SJSA1 (cell line): ENCODE measurements at places on chromosomes 7 and 10.

- no peak for DNase-seq
Measured at GRCh38 chr10:60819271-60819670, 41.0 kb downstream of the CDK1 start.

GRCh38 chr7:96199421-96199820, 122.5 kb downstream of the SLC25A13 start:
- DNase-seq = no peak

DNA sequence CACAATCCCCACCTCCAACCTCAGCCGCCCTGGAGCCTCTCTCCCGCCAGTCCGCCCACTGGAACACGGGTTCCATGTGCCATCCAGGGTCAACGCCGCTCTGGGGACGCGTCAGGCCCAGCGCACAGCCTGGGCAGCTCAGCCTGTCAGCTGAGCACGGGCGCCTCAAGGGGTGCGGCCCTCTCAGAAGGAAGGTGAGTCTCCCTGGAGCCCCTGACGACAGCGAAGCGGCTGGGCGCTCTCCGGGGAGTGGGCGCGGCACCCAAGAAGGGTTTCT, 1.2 kb upstream of the SLC18A3 start:
- DNase-seq = no peak

GRCh38 chr7:15836041-15836440, 149.6 kb upstream of the MEOX2 start:
- no peak for DNase-seq

DNA sequence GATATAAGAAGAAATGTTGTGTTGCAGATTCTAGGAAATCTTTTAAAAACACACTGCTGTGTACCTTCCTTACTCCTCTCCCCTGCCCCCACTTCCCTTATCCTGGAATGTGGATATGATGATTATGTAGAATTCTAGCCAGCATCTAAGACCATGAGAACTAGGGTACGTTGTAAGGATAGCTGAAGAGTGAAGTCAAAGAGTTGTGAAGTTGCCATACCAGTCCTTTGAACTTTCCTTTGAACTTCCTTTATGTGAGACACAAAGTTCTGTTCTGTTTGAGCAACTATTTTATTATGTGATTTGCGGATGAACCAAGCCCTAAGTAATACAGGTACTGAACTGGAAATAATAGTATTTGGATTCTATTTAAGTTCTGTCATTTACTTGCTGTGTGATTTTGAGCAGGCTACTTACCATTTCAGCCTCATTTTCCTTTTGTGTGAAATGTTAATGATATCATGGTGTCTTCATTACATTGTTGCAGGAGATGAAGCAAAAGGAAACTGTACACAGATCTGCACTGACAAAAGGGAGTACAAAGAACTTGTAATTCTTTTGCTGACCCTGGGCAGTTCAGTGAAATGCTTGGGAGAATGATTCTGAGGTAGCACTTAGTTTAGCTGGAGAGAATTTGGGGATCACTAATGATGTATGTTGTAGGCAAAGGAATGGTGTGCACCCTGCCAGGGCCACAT, 31.4 kb downstream of the RPA3 start:
- no peak for DNase-seq

DNA sequence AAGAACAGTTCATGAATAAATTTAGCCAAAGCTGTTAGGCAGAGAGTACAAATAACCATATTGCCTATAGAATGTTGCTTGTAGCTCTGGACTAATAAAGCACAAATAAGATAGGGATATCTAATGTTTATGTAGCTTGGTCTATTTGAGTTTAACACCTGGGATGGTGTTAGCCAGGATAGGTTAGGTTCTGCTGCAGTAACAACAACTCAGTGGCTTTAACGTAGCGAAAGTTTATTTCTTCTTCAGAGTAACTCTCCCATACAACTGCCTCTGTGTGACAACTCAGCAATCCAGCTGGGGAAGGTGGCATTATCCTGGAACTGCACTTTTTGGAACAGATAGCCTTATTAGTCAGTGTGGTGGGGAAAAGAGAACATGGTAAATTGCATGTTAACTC, 52.2 kb upstream of the STEAP4 start:
- no peak for DNase-seq

- DNase-seq = no peak
Measured at GRCh38 chr7:110800984-110801383, 289.9 kb upstream of the LRRN3 start.

- no peak for DNase-seq
Measured at GRCh38 chr7:24959735-24960485, 20.1 kb downstream of the OSBPL3 start.

- peak; percentile 70 for DNase-seq
Measured at GRCh38 chr10:79129361-79129997, 60.7 kb downstream of the ZMIZ1 start.

DNA sequence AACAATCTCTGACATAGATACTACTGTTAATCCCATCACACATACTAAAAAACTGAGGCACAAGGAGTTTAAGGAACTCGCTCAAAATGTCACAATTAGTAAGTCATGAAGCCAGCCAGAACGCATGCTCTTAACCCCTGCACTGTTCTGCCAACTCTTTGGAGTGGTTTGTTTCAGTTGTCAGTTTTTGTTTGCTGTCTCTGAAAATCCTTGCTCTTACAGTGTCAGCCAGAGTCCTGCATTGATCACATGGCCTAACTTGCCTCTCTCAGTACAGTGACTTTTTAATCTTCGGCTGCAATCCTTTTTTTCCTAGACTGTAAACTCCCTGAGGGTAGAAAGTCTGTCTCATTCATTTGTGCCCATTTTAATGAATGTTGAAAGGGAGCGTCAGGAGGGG, 753.8 kb downstream of the AUTS2 start:
- no peak for DNase-seq

GRCh38 chr10:112525200-112525599, 78.2 kb downstream of the VTI1A start:
- peak; percentile 60 for DNase-seq

DNA sequence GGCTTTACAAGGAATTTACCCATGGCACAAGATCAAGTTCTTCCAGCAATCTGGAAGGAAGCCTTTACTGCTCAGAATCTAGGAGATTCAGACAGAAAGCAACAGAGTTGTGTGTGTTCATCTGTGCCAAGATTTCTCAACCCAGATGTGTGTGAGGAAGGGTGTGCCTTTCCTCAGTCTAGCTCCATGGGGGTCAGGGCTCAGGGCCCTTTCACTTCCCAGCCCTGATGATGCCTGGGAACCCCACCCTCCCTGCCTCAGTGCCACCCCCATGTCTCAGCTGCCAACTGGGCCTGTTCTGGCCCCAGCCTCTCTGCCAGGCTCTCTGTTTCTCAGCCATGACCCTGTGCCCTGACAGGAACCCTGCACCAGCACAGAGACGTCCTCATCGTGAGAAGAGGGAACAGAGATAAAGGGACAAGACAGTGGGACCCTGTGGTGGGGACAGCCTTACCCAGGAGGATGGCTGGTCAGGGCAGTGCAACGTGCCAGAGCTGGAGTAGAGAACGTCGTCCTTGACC, 102.0 kb downstream of the VIPR2 start:
- peak; percentile 16 for DNase-seq

- no peak for DNase-seq
Measured at GRCh38 chr7:77935652-77936348, 137.2 kb downstream of the PHTF2 start.

DNA sequence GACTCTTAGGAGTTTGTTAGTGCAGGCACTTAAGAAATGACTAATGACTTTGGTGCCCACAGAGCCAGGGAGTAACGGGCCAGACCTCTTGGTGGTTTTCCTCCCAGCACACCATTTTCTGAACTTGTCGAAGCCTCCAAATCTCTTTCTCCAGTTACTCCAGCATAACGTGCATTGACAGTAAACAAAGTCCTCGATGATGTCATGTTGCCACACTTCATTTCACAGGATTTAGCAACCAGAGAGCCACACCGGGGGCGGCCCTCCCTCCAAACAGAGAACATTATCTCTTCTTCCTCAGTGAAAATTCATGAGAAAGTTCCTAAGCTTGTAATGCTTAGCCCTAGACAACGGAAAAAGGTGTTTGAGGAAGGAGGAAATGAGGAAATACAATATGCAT, 4.0 kb upstream of the SVOPL start:
- DNase-seq = no peak

DNA sequence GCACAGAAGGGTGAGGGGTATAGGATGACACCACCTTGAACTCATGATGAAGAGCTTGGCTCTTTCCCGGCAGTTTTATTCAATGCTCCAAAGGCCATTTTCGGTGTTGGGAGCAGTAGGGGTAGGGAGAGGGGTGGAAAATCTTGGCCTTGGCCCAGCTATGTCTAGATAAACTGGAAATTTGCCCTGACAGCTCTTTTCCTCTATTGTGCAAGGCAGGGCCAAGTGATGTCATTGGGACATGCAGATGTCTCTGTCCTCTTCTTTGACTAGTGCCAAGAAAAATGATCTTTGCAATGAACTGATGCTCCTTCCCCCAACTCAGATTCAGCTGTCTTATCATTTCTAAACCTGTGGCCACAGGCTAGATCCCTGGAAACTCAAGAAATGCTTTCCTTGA, 27.7 kb upstream of the PRKCQ start:
- DNase-seq = no peak

- DNase-seq = no peak
Measured at GRCh38 chr10:64732372-64732957, 1211.3 kb downstream of the REEP3 start.

DNA sequence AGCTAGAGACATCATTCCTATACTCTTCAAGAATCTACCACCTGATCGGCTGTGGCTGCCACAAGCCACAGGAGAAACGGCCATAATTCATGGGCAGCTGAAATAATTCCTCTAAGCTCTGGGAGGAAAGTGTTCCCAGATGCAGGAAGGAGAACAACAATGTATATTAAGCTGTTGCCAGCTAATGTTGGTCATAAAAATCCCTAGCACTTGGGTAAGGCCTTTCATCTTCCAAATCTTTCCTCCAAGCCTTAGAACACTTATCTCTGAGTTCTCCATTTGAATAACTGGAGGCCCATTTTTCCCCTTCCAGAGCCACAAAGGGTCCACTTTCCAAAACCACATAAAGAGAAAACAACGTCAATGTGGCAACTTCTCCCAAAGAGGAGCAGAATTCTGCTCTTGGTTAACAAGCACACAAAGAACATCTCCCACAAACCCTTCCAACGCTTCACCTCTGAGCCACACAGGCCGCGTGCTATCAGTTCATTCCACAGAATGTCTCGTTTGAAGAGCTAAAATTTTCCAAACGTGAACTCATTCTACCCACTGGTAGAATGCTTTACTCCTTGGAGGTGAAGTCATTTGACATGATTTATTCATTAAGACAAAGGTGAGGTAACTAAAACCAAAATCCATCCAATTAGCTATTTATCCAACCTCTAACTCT, 11.2 kb downstream of the KCNMA1 start:
- no peak for DNase-seq

- no peak for DNase-seq
Measured at GRCh38 chr10:59881640-59882039, 24.7 kb downstream of the CCDC6 start.

GRCh38 chr10:45450866-45451265, 76.8 kb downstream of the ALOX5 start:
- DNase-seq = no peak

GRCh38 chr10:13395540-13395939, 47.4 kb upstream of the SEPHS1 start:
- DNase-seq = no peak

DNA sequence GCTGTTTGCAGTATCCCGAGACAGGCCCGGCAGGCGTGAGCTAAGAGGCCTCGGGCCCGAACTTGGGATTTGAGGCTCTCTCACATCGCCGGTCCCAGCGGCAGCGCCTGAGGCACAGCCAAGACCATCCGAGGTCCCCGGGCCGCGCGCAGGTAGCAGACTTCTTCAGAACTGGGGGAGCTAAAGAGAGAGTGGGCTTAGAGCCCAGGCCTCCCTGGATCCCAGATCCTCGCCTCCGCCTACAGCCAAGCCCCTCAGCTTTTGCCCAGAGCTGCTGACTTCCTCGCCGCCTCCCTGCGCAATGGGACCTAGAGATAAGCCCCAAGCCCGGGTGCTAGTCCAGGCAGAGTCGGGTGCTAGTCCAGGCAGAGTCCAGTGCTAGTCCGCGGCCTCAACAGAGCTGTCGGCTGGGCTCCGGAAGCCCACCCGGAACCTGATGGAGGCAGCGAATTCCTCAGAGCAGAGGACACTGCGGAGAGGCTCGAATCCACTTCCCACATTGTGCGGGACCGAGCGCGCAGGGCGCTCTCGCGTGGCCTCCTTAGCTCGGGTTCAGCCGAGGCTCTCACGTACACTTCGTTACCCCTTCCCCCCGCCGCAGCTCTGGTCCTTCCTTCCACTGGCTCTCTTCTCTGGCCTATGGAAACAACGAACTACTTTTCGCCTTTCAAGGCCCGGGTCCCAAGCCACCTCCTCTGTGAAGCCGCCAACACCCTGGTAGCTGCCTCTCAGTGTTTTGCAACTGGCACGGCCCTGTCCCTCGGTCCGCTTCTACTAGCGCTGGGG, 5.8 kb downstream of the LBX1 start:
- DNase-seq = no peak

GRCh38 chr7:43737467-43738127, 8.3 kb upstream of the COA1 start:
- DNase-seq = no peak

DNA sequence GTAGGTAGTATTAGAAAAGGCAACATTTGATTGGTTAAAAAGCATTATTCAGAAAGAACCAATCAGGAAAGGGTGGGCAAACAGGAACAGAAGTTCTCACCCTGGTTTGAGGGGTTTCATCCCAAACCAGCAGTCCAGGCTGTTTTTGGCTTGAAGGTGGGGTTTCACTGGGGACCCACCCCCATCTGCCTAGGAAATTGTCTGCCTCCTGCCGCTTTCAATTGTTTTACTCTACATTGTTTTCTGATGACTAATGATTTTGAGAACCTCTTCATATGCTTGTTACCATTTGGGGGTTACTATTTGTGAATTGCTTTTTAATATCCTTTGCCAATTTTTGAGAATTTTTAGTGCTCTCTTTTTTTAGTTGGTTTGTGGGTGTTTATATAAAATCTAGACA, 3.3 kb upstream of the PCBD1 start:
- peak; percentile 30 for DNase-seq

DNA sequence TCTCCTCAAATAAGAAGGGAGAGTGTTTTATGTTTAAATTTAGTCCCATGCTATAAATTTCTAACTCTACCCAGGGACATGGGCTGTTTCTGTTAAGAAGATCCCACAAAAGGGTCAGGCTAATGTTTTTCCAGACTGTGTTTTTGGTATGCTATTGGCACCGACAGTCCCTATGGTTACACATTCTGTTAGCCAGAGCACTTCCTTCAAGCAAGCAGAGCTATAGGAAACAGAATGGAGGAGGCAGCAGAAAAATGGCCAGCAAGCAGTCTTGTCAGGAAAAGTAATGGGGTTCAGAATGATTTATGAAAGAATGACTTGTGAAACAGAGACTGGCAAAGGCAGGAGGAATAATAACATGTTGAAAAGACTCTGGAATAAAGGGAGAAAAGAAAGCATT, 44.8 kb upstream of the PHYHIPL start:
- DNase-seq = no peak

DNA sequence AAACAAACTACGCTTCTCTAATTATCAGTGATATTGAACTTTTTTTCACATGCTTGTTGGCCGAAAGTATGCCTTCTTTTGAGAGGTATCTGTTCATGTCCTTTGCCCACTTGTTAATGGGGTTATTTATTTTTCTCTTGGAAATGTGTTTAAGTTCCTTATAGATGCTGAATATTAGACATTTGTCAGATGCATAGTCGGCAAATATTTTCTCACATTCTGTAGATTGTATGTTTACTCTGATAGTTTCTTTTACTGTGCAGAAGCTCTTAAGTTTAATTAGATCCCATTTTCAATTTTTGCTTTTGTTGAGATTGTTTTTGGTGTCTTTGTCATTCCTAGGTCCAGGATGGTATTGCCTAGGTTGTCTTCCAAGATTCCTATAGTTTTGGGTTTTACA, 73.2 kb downstream of the CABCOCO1 start:
- DNase-seq = no peak

GRCh38 chr7:128879461-128879938, 16.8 kb downstream of the ATP6V1F start:
- no peak for DNase-seq
